Activated B cell treated with CpG ODN at 0.5 μM for 24 hours (primary cell): ENCODE measurements at places on chromosomes 11 and 22.

- no peak overlapping the region for H3K27ac ChIP-seq
- DNase-seq: no peak
- H3K4me3 ChIP-seq: no peak overlapping the region
- peaks cover 77% of the 10 kb centered on the region for H3K36me3 ChIP-seq
- peaks cover 2% of the 10 kb centered on the region for H3K4me1 ChIP-seq
- H3K27me3 ChIP-seq: no peaks in the 10 kb centered on the region
Observed at GRCh38 chr11:11931461-11932055, 76.9 kb downstream of the DKK3 start.

GRCh38 chr11:80838153-80838552 is 1397.3 kb upstream of the TENM4 start:
- H3K4me1 ChIP-seq: no peaks in the 10 kb centered on the region
- H3K4me3 ChIP-seq: no peak overlapping the region
- no peaks in the 10 kb centered on the region for H3K27me3 ChIP-seq
- DNase-seq: no peak

DNA sequence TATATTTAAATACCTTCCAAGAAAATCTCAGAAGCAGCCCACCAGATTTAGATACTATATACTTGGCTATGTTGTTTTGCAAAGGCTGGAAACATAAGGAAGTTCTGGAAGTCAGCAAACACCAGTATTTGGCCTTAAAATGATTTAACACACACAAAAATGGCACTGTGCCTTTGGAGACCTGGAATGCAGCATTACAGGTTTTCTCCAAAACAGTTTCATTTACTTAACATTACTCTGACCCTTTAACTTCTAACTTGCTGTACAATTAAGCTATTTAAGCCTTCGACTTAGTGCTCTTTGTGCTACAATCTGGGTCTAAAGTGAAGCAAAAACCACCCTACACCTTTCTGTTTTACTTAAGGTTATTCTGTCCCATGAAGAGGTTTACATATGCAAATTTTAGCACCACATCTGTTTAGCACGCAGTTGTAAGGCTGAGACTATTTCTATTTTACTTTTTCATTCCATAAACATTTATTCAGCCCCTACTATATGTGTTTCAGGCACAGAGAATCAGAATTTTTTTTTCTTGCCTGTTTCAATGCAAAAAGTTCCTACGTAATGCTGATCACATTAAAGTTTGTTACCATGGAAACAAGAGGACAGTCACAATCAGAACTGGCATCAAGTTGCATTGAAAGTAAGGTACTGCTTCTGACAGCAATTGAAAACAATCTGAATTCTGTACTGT is 70.3 kb downstream of the MAML2 start:
- H3K27me3 ChIP-seq: no peaks in the 10 kb centered on the region
- H3K4me3 ChIP-seq: no peak overlapping the region

DNA sequence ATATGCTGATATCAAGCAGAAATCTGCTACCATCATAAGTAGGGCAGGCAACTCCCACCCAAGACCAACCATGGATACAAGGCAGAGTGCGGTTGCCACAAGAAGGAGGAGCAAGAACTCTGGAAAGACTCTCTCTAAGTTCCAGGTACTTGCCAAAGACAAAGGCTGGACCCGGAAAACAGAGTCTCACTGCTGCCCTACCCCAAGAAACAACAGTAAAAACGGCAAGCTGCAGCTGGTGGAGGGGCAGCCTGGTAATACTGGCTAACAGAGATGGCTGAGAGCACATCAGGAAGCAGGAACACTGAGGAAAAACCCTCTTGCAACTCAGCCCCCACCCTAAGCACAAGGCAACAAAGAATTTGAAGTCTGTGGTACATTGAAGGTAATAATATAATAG is 27.7 kb upstream of the NXPE2 start:
- DNase-seq: no peak
- H3K27me3 ChIP-seq: no peaks in the 10 kb centered on the region
- no peak overlapping the region for H3K27ac ChIP-seq
- H3K36me3 ChIP-seq: no peaks in the 10 kb centered on the region

DNA sequence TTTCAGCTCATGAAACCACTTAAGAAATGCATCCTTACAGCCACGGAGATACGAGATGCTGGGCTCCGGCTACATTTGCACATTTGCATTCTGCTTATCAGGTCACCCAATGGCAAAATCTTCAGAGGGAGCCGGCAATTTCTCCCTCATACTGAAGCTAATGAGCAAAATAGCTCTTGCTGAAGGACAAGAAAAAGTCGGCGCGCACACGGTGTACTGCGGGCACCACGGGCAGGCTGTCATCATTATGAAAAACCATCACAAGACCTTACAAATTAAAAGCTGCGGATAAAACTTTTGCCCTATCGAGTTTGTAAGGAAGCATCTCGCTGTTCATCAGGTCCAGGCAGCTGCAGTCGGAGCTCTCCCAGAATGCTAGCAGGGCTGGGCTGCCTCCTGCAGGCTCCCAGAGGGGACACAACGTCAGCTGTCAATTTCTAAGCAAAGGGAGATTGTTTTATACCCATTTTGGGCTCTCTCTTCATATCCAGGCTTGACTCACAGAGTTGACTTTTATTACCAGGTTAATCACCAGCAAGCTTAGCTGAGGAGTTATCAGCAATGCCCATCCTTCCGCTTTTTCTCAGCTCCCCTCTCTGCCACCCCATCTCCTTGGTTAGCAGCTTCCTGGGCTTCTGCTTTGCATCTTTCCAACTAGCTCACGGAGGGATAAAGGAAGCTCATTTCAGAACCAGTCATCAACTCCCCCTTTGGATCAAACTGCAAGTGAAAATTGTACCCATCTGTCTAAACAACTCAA is 375.1 kb downstream of the OPCML start:
- H3K4me3 ChIP-seq: no peak overlapping the region
- H3K4me1 ChIP-seq: no peaks in the 10 kb centered on the region
- no peak overlapping the region for H3K27ac ChIP-seq
- H3K36me3 ChIP-seq: no peaks in the 10 kb centered on the region

DNA sequence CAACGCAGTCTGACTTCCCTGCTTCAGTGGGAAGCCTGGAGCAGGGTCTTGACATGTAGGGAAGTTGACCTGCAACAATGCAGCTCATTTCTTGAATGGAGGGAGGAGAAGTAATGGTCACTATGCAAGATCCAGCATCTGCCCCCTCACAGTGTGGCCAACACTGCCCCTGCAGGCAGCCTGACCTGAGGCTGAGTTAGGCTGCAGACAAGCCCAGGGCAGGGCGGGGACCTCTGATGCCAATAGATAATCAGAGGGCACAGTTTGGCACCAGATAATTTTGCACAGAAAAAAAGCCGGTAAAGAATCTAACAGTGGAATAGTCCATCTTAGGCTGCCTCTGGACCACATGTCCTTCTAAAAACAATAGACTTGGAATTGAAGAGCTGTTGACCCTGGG is 182.3 kb downstream of the DSCAML1 start:
- peaks cover 7% of the 10 kb centered on the region for H3K4me1 ChIP-seq
- H3K27me3 ChIP-seq: peaks cover 27% of the 10 kb centered on the region
- no peaks in the 10 kb centered on the region for H3K36me3 ChIP-seq
- no peak overlapping the region for H3K27ac ChIP-seq

DNA sequence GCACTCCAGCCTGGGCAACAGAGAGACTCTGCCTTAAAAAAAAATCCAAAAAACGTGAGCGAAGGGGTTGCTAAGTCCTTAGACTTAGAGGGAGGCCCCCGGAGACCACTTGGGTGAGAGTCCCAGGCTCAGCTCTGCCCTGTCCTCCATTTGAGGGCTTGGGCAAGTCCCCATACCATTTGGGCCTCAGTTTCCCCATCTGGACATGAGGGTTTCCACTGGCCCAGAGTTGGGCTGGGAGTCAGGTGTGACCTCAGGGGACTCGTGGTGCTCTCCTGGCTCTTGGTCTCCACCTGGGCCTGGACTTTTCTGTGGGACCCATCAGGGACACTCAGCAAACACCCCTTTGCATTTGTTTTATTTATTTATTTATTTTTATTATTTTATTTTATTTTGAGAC is 35.2 kb upstream of the CSNK1E start:
- no peak for DNase-seq
- no peaks in the 10 kb centered on the region for H3K27me3 ChIP-seq
- peaks cover 14% of the 10 kb centered on the region for H3K4me1 ChIP-seq
- H3K36me3 ChIP-seq: peaks cover 19% of the 10 kb centered on the region
- H3K4me3 ChIP-seq: no peak overlapping the region
- H3K27ac ChIP-seq: no peak overlapping the region

DNA sequence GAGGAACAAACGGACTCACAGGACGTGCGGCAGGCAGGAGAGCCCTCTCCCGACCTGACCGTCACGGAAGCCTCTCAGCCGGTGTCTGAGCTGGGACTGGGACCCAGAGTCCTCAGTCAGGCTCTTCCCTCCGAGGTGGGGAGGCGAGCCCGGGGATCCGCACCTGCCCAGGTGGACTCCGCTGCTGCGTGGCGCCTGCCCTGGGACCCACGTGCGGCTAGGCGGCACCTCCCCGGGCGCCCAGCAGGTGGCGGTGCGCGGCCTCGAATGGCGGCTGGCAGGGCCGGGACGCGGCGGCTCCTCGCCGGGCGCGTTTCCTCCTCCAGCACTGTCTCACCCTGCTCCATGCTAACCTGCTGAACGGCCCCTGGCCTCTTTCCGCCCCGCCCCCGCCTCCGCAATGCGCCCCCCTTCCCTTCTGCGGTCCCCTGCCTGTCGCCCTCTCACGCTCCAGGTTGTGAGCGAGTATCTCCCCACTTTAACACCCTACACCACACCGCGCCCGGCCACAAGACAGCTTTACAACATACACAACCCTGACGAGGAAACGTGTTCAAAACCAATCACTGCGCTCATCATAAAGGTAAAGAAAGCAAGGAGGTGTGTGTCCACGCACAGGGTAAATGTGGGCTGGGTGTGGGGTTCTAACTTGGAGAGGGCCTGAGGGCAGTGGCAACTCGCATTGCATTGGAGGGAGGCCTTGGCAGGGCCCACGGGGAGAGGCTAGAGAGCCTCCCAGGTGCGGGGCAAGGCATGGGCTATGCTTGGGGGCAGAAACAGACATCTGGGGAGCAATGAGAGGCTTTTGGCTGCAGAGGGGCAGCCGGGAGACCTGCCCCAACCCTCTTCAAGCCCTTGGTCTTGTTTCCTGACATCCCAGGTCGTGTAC is 25.9 kb upstream of the ATXN10 start:
- no peaks in the 10 kb centered on the region for H3K36me3 ChIP-seq
- peaks cover 2% of the 10 kb centered on the region for H3K4me1 ChIP-seq
- peaks cover 46% of the 10 kb centered on the region for H3K27me3 ChIP-seq
- no peak overlapping the region for H3K4me3 ChIP-seq
- peak; percentile 80 for DNase-seq

GRCh38 chr11:28756977-28757376 is 648.8 kb downstream of the METTL15 start:
- no peak overlapping the region for H3K4me3 ChIP-seq
- no peaks in the 10 kb centered on the region for H3K36me3 ChIP-seq
- H3K27me3 ChIP-seq: no peaks in the 10 kb centered on the region
- no peak for DNase-seq

GRCh38 chr11:1352696-1353382 is 36.9 kb upstream of the BRSK2 start:
- DNase-seq: no peak
- no peak overlapping the region for H3K27ac ChIP-seq
- no peaks in the 10 kb centered on the region for H3K4me1 ChIP-seq
- no peaks in the 10 kb centered on the region for H3K27me3 ChIP-seq
- no peaks in the 10 kb centered on the region for H3K36me3 ChIP-seq

DNA sequence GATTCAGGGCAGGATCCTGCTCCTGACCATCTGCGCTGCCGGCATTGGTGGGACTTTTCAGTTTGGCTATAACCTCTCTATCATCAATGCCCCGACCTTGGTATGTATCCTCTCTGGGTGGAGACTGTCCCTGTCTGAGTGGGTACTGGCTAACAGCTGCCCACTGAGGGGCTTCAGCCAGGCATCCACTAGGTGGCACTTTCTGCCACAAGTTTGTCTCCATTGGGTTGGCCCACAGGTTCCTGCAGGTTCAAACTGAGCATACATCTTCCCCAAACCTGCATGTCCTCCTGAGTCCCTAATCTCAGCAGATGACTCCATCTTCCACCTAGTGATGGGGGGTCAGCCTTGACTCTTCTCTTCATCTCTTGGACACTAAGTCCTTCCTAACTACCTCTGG is 4.4 kb downstream of the SLC2A11 start:
- H3K4me3 ChIP-seq: no peak overlapping the region
- peaks cover 16% of the 10 kb centered on the region for H3K4me1 ChIP-seq
- H3K27me3 ChIP-seq: no peaks in the 10 kb centered on the region
- no peak overlapping the region for H3K27ac ChIP-seq
- peaks cover 36% of the 10 kb centered on the region for H3K36me3 ChIP-seq

GRCh38 chr22:27719535-27720227 is 81.9 kb downstream of the MN1 start:
- H3K36me3 ChIP-seq: no peaks in the 10 kb centered on the region
- peaks cover 5% of the 10 kb centered on the region for H3K27me3 ChIP-seq
- no peak overlapping the region for H3K4me3 ChIP-seq
- H3K27ac ChIP-seq: no peak overlapping the region
- H3K4me1 ChIP-seq: no peaks in the 10 kb centered on the region

DNA sequence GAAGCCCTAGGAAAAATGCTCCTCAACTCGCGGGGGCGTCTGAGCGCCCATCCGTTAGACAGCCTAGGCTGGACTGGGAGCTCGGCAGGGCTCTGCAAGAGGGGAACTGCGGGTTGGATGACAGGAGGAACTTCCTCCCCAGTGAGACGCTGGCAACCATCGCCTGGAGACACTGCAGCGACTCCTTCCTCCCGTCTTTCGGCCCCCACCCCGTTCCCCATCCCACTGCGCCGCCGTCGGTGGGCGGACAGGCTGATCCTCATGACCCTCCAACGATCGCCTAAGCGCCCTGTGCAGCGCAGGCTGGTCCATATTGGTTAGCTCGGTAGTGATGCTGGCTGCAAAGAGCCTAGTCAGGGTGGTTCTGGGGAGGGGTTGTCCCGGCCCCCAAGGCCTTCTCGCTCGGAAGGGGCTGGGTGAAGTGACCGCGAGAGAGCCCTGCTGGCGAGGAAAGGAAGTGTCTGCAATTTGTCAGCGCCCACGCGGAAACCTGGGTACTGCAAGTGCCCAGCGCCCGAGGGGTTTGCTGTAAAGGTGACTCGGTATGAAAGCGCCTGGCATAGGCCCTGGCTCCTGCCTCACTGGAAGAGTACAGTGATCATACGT is 638 bp downstream of the NRGN start:
- no peaks in the 10 kb centered on the region for H3K27me3 ChIP-seq
- H3K27ac ChIP-seq: no peak overlapping the region
- peaks cover 22% of the 10 kb centered on the region for H3K4me1 ChIP-seq
- DNase-seq: peak; percentile 47

GRCh38 chr11:87397011-87397865 is 359.5 kb downstream of the TMEM135 start:
- DNase-seq: no peak
- H3K36me3 ChIP-seq: no peaks in the 10 kb centered on the region
- H3K27me3 ChIP-seq: no peaks in the 10 kb centered on the region
- H3K27ac ChIP-seq: no peak overlapping the region
- H3K4me1 ChIP-seq: no peaks in the 10 kb centered on the region
- H3K4me3 ChIP-seq: no peak overlapping the region

DNA sequence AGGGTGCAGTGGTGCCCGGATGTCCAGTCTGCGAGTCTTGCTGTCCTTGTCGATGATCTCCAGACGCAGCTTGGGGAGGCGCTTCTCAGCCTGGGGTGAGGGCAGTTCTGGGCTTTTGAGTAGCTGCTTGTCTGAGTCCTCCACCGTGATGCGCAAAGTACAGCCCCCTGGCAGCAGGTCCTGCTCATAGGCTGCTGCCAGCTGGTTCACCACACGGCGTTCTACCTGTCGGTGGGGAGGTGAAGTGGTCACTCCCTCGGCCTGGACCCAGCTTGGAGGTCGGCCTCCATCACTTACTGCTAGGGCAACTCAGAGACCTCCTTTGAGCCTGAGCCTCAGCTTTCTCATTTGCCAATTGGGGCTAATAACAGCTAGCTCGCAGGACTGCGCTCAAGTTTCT is 49.4 kb upstream of the PHOX2A start:
- no peak overlapping the region for H3K4me3 ChIP-seq
- peaks cover 12% of the 10 kb centered on the region for H3K4me1 ChIP-seq
- H3K27ac ChIP-seq: no peak overlapping the region
- H3K27me3 ChIP-seq: no peaks in the 10 kb centered on the region
